ENCODE measurements at places on chromosomes 6 and 20.

DNA sequence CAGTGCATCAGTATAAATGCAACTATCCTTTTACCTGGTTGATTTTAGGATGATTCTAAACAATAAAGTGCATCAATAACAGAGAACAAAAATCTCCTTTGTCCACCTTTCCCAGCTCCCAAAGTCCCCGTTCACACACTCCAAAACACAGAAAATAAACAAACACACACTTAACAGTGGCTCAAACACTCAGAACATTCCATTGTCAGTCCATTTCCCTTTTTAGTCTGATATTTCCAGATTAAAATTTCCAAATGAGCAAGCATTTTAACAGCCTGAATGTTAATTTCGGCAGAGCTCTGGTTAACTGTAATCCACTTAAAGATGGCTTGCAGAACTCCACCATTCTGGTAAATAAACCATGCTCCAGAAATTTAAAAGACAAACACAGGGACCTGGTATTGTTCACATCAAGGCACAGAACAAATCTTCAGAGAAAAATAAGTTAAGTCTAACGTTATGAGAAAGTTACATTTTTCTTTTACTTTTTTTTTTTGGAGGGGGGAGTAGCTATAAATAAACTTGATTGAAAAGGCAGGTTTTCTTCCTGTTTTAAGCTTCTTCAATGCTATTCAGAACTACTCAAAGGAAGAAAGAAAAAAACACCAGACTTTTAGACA, 100.8 kb downstream of the DST start:
- DNase-seq: no peak

DNA sequence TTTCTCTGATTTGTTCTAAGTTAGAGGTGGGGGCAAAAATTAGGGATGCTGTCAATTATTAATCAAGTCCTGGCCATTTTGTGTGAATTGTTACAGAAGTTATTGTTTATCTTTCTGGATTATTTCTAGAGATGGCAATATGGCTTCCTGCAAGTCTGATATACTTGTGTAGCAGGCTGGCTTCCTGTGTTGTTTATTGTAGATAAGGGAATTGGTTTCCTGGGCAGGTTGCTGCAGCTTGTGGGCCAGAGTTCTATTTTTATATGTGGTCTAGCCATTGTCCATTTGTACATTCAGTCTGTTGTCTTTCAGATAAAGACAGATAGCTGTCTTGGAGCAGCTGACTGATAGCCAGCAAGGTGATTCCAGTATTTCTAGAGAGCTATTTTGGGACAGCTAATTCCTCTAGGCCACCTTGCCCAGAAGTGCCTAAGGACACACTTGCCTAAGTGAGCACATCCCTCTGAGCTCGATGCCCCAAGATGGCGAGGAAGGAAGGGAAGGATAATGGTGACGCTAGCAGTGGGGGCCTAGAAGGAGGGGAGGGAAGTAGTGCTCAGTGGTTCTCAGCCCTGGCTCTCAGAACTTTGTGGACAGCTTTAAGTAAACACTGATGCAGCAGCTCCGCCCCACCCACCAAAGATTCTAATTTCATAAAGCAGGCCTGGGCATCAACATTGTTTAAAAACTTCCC, 25.5 kb downstream of the DDO start:
- DNase-seq: no peak

GRCh38 chr6:56282391-56282790, 35.0 kb upstream of the COL21A1 start:
- DNase-seq: no peak

DNA sequence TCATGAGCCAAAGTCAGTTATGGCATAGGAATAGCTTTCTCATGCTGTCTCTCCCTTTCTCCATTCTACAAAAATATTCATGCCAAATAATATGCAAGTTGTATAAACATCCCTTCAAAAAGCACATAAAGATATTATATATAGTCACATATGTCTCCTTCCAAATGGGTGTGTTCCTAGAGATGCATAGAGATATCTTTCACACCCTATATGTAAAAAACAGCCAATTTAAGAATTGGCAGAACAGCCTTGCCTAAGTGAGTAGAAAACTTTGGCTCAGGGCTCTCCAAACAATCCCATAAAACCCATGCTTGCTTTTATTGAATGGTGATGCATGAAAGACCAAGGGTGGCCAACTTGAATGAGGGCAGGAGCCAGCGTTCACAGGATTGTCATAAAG, 274.7 kb upstream of the SUPT3H start:
- DNase-seq: no peak

- no peak for DNase-seq
Measured at GRCh38 chr20:18421608-18422007, 45.2 kb downstream of the DZANK1 start.
